Activated naive CD4-positive, alpha-beta T cell treated with anti-CD3 and anti-CD28 coated beads, Interleukin-2, amount 50 U/mL, for 16 hours (primary cell): ENCODE measurements at places on chromosomes 4 and X.
A peak's percentile ranks its signal among the peaks of the same experiment; 100 is the strongest.

DNA sequence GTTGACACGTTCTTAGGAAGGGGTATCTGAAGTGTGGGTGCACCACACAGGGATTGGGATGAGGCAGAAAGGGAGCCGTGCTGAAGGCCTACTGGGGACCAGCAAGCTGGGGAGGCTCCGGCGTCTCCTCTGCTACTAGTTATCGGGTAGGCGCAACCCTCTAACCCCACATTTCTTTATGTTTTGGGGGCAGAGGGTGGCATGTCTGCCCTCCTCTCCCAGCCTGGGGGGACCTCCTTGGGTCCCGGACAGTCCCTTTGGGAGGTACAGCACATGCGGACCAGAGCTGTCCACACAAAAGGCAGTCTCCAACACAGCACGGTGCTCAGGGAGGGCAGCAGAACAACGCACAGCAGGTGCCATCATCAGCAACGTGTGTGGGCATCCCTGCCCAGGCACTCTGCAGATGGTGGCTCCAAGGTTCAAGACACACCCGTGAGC lies 33.2 kb downstream of the WDR1 start:
- peak; percentile 4 for DNase-seq

GRCh38 chrX:134313418-134313817 lies 76.4 kb downstream of the CCDC160 start:
- no peak for DNase-seq

GRCh38 chr4:88706574-88706973 lies 8.9 kb upstream of the NAP1L5 start:
- DNase-seq, result no peak

- DNase-seq, result no peak
Observed at GRCh38 chr4:41058426-41058825, 155.9 kb downstream of the APBB2 start.

GRCh38 chrX:10923466-10923865 lies 187.7 kb upstream of the HCCS start:
- no peak for DNase-seq

- peak; percentile 21 for DNase-seq
Observed at GRCh38 chrX:71253253-71254091, 468 bp downstream of the ZMYM3 start.

- no peak for DNase-seq
Observed at GRCh38 chr4:107071108-107071507, 35.0 kb upstream of the DKK2 start.

DNA sequence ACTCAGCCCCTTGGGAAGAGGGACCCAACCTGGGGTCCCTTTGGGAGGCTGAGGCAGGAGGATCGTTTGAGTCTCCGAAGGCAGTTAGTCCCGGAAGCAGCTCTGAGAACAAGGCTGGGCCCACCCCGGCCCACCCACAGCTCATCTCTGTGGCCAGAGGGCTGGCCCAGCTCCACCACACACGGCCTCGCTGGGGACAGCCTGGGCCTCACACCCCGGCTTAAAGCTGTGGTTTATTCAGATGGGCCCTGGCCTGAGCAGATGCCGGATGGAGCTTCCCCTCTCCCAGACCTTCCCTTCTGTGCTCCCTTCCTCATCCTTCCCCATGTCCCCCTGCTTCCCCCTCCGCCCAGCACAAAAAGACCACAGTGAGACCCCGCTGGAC lies 54.4 kb downstream of the FAM53A start:
- DNase-seq, result no peak

- DNase-seq, result no peak
Observed at GRCh38 chr4:107997794-107998193, 8.1 kb downstream of the HADH start.

GRCh38 chr4:107261241-107261874 lies 225.2 kb upstream of the DKK2 start:
- no peak for DNase-seq

DNA sequence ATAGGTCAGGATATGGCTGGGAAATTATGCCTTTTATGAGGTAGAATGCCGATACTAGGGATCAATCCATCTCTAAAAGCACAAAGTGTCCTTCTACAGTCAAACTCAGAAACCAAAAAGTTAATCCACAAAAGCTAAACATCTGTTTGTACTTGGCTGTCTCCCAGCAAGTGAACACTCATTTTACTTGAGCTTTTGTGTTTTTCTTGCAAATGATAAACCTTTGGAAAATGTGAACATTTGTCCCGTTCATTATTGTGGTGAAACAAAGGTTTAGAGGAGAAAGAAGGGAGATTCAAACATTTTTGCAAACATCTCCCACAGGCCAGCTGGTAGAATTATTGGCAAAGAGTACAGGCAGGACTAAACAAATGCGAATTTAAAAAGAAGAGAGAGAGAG lies 300.6 kb upstream of the SPANXN1 start:
- DNase-seq, result no peak

DNA sequence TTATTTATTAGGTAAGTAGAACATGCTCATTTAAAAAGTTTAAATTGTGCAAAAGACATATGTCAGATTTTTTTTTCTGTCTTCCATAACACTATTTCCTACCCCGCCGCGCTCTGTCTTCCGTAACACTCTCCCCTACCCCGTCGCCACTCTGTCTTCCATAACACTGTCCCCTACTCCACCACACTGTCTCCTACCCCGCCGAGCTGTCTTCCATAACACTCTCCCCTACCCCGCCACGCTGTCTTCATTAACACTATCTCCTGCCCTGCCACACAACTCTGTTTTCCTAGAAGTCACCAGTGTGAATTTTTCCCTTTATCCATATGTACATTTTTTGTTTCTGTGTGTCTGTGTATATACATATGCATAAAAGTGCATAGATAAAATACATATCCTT lies 4.4 kb downstream of the MSMO1 start:
- no peak for DNase-seq

- no peak for DNase-seq
Observed at GRCh38 chrX:85052636-85053343, 49.1 kb downstream of the APOOL start.

DNA sequence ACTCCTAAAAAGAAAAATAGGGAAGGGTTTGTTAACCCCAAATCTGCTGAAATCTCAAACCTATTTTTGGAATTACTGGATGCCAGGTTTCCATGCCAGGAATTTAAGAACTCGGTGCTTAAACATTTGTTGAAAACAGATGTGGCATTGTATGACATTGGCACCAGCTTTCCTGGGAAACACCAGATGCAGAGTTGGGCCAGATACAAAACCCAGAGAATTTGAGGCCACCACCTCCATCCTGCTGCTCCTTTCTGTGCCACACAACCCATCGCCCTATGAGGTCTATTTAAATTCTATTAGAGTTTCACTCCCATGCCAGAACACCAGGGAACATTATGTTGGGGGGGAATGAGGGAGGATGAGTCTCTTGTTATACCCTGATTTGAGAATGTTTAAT lies 71.7 kb downstream of the ARAP2 start:
- DNase-seq, result no peak

GRCh38 chrX:31658360-31658759 lies 586.5 kb upstream of the FTHL17 start:
- no peak for DNase-seq

DNA sequence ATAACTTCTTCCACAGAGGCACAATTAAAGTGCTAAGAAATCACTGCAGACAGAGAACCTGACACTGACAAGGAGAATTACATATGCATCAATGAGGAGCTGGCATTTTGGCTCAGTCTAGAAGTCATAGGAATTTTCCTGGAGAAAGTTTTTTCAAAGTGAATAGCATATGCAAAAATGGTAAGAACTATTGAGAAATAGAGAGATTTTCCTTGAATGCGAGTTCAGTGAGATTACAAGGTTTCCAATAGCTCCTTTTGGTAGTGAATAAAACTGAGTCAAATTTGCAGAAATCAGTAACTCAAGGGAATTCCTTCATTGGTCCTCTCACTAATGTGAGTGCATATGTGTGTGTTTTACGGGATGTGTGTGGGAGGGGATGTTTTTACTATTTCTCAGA lies 557.5 kb downstream of the PPARGC1A start:
- DNase-seq, result no peak

DNA sequence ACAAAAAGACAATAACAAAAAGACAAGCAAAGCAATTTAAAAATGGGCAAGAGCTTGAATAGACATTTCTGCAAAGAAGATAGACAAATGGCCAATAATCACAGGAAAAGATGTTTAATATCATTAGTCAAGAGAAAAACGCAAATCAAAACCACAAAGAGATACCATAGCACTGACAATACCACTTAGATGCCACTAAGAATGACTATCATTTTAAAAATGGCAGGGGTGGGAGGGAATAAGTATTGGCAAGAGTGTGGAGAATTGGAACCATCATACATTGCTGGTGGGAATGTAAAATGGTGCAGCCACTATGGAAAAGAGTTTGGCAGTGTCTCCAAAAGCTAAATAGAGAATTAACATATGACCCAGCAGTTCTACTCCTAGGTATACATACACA lies 15.1 kb upstream of the EXOC1 start:
- DNase-seq, result no peak

DNA sequence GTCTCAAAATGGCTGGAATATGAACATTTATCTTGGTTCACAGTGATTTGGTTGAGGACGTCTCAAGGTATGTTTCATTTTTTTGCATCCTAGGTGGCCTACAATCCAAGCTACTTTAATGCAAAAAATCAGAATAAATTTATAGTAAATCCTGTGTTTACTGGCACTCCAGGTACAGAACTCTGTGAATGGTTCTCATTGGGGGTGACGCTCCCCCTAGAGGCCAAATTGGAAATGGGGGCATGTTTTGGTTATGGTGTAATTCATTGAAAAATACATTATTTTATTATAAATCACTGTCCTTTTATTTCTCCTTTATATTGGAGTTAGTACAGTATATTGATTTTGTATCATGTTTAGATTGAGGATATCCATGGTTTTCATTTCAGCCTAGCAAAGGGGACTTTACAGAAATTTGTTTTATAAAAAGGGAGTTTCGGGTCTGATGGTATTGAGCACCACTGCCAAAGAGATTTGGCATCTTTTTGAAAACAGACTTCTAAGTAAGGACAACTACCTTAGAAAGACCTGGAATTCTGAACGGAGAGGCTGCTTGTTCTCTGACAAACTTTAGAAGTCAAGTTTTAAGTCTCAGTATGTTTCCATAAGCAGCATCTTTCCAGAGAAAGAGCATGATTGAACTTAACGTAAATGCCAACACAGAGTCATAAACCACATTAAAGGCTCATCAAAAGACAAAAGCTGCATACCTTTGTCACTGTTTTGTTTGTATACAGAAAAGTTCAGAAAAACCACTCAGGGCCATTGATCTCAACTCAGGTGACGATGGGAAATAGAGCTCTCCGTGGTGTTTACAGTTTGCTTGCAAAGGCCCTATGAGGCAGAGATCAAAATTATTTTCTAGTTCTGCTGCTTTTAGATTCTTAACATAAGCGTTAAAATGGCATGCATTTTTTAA lies 19.4 kb downstream of the MTM1 start:
- DNase-seq, result peak; percentile 52

DNA sequence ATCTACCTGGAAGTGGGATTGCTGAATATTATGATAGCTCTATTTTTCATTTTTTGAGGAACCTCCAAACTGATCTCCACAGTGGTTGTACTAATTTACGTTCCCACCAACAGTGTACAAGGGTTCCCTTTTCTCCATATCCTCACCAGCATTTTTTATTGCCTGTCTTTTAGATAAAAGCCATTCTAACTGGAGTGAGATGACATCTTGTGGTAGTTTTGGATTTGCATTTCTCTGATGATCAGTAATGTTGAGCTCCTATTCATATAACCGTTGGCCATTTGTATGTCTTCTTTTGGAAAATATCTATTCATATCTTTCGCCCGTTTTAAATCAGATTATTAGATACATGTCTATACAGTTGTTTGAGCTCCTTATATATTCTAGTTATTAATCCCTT lies 101.8 kb downstream of the RASGEF1B start:
- DNase-seq, result no peak

GRCh38 chrX:103918571-103919269 lies 43.7 kb upstream of the TMSB15B start:
- peak; percentile 62 for DNase-seq

GRCh38 chr4:114782415-114783214 lies 184.0 kb downstream of the UGT8 start:
- DNase-seq, result no peak

- DNase-seq, result no peak
Observed at GRCh38 chrX:41933546-41933945, 10.2 kb upstream of the CASK start.

- no peak for DNase-seq
Observed at GRCh38 chr4:87989765-87990164, 14.3 kb downstream of the SPP1 start.

- DNase-seq, result no peak
Observed at GRCh38 chr4:157023941-157024340, 52.0 kb upstream of the GLRB start.

- DNase-seq, result no peak
Observed at GRCh38 chr4:3508542-3508941, 23.7 kb downstream of the LRPAP1 start.

DNA sequence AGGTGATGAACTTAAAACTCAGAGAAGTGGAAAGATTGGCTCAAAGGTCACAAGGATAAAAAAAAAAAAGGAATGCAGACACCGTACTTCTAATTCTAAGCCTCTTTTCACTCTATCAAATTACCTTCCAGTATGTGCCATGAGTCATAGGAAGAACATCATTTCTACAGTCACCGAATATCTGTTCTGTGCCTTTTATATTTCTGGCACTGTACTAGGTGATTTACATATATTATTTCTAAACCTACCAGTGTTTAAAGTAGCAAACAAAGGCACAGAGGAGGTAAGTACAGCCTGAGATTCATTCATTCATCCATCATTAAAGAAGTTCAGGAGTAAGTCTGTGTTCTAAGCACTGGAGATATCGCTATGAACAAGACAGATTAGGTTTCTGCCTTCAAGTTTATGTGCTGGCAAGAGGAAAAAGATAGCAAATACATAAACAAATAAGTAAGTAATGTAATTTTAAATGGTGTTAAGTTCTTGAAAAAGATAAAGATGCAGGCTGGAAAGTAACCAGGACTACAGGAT lies 65.3 kb downstream of the PALLD start:
- DNase-seq, result no peak

DNA sequence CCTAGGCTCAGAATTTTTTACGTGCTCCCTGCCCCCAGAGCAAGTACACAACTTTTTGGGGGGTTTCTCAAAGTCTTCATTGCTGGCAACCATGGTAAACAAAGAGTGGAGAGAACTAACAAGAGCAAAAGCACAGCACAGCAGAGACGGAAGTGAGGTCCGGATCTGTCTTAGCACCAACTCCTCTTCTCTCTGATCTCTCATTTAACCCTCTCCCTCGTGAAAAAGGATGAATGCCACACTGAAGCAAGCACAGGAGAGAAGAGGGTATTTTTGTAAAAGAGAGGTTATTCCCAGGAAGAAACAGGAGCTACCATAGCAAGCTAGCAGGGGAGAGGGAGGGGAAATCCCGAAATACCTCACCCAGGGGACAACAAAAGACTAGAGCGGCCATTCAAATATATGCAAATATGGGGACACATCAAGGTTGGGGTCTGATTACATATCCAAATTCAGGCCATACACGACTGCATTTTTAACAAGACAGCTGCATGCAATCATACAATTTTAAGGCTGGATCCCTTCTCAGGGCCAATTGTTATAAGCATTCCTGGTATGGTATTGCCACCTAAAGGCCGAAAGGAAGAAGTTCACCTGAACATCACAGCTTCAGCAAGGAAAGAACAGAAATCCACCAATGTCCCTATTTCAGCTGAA lies 46.6 kb downstream of the CD40LG start:
- DNase-seq, result no peak
